M059J (cell line): ENCODE measurements at places on chromosomes 6 and 20. TPM values are rescaled to one million over a fixed set of nuclear protein-coding genes. Genes with fewer than 3 reads are reported as not detected.
A peak's percentile ranks its signal among the peaks of the same experiment; 100 is the strongest.

- peak; percentile 20 for DNase-seq
Observed at GRCh38 chr6:109081026-109081425, 13.6 kb downstream of the SESN1 start.

The RAET1L gene
- 0.42 TPM in 1 of 2 replicates, not detected in the other for total RNA-seq

The RRAGD gene
- total RNA-seq: 1.6 and 2.1 TPM in 2 replicates

The CGA gene
- 22.8 and 26.6 TPM in 2 replicates for total RNA-seq

The TSBP1 gene
- total RNA-seq: not detected in 2 replicates

DNA sequence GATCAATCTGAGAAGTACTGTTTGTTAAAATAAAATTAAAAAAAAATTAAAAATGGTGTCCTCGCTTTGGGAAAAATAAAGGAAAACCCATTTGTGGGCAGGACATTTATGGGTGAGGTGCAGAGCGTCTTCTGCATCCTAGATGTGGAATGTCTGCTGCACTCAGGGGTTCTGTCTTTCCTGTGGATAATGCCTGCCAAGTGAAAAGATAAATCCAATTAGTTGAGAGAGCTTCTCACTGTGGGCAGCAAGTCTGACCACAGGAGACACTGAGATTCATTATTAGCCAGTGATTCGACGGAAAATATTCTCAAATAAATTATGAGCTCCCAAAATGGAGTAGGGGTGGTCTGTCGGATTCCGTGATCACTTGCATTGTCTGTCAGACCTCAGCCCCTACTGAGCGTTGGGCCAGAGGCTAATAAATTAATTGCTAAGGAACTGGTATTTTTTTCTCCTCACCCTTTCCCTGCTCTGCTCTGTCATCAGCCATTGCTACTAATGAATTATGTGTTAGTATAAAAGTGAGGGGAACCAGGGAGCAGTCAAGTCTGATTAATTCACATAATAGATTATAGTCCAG, 10.0 kb downstream of the GMPR start:
- no peak for DNase-seq

The BACH2 gene
- 0.17 TPM in 1 of 2 replicates, not detected in the other for total RNA-seq

DNA sequence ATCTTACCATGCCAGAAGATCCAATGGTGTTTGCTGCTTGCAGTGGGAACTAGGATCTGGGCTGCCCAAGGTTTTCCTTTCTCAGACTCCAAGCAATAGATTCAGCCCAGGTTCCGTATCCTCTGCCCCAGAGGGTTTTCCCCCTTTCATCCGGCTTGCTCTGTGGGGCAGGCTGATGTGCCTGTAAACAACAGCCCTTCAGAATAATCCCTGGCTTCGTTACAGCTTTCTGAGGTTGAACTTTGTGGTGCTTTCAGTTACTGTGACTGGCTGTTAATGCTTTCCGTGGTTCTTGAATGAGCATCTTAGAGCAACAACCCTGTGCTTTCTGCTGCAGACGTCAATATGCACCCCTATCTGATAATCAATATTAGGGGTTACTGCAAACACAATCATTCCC, 400.4 kb downstream of the BTBD3 start:
- no peak for DNase-seq

The PREX1 gene
- total RNA-seq: 1.5 and 5.2 TPM in 2 replicates

The SLC52A3 gene
- total RNA-seq: 0.57 and 1.3 TPM in 2 replicates

DNA sequence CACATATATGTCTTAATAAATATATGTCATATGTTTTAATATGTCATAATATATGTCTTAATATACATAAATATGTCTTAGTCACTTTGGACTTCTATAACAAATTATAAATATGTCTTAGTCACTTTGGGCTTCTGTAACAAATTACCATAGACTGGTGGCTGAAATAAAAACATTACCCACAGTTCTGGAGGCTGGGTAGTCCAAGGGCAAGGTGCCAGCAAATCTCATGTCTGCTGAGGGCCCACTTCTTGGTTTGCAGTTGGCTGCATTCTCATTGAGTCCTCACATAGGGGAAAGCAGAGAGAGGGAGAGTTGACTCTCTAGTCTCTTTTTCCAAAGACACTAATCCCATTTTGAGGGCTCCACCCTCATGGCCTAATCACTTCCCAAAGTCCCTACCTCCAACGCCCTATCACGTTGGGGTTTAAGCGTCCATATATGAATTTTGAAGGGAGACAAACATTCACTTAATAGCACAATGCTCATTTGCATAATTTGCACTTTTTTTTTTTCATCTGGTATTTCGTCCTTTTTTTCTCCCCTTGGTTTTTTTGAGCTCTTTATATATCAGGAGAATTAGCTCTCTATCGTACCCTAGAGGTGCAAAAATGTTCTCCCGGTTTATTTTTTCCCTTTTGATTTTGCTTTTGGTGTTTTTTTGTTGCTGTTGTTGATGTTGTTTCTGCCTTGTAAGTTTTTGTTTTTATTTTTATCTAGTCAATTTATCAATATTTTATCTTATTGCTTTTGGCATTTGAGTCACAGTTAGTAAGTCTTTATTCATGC, 266.4 kb downstream of the PLCB1 start:
- DNase-seq: no peak

The FILIP1 gene
- total RNA-seq: 0.81 and 1.3 TPM in 2 replicates

- DNase-seq: no peak
Observed at GRCh38 chr6:134510920-134511319, 193.0 kb upstream of the SGK1 start.

DNA sequence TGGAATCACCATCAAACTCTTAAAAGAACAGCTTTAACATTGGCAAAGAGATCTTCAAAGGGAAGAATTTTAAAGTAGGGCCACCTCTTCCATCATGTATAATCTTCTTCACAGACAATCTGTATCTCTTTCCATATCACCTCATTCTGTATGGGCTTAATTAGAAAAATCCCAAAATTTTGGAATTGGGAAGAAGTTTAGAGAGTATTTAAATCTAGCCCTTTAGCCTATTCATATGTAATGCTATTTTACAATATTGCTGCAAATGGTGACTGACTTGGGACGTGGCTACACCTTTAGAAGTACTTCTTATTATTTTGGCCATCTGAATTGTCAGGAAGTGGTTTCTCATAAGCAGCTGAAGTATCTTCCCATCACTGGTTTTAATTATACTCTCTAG, 474.3 kb downstream of the RFPL4B start:
- DNase-seq: no peak

- no peak for DNase-seq
Observed at GRCh38 chr20:11054266-11054993, 380.6 kb upstream of the JAG1 start.

GRCh38 chr6:167933290-167933689, 64.2 kb upstream of the KIF25 start:
- DNase-seq: no peak

The CALHM5 gene
- total RNA-seq: 1.3 and 1.6 TPM in 2 replicates
